ENCODE measurements at places on chromosomes 3 and 15.
A peak's percentile ranks its signal among the peaks of the same experiment; 100 is the strongest.

- DNase-seq: no peak
Measured at GRCh38 chr15:80182611-80183261, 29.9 kb downstream of the FAH start.

DNA sequence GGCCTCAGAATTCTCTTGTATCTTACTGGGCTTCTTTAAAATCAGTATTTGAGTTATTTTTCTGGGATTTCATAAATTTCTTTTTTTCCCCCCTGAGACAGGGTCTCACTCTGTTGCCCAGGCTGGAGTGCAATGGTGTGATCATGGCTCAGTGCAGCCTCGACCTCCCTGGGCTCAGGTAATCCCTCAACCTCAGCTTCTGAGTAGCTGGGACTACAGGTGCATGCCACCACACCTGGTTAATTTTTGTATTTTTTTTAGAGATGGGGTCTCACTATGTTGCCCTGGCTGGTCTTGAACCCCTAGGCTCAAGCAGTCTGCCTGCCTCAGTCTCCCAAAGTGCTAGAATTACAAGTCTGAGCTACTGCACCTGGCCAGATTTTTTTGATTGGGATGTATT, 43.5 kb downstream of the NCK1 start:
- DNase-seq: no peak

GRCh38 chr15:39756806-39757522, 25.7 kb downstream of the FSIP1 start:
- DNase-seq: no peak

- no peak for DNase-seq
Measured at GRCh38 chr3:170864525-170865208, 5.3 kb downstream of the RPL22L1 start.

- DNase-seq: no peak
Measured at GRCh38 chr15:33425142-33425541, 114.4 kb downstream of the RYR3 start.

GRCh38 chr3:72887705-72888545, at the start of gene GXYLT2:
TSS of gene GXYLT2 (plus strand) at chr3:72888046. CDS start at chr3:72888234, 188 bp downstream.
- DNase-seq: no peak

DNA sequence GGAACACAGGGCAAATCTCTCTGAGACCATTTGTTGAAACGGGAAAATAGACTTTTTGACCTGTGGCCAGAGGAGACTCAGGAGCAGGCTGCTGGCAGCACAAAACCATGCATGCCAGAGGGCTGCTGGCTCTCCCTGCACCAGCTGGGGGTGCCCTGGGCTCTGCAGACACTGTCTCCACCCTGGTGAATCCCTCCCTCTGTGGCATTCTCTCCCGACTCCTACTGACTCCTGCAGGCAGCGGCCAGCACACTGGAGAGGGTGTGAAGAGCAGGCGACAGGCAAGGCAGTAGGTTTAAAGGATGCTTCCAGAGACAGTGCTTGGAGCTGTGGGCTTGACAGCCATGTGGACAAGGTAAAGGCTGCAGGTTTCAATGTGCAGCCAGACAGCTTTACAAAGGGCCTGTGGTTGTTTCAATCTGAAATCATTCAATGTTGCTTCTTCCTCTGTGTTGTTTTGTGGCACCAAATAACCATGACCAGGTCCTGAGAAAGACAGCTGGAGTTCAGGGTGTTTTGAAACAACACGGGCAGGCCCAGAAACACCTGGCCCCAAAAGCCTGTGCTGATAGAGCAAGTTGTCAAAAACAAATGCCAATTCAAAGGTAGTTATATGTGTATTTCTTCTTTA, 431.0 kb upstream of the ATP10A start:
- DNase-seq: no peak

GRCh38 chr3:170599091-170599490, 13.2 kb upstream of the SLC7A14 start:
- no peak for DNase-seq

DNA sequence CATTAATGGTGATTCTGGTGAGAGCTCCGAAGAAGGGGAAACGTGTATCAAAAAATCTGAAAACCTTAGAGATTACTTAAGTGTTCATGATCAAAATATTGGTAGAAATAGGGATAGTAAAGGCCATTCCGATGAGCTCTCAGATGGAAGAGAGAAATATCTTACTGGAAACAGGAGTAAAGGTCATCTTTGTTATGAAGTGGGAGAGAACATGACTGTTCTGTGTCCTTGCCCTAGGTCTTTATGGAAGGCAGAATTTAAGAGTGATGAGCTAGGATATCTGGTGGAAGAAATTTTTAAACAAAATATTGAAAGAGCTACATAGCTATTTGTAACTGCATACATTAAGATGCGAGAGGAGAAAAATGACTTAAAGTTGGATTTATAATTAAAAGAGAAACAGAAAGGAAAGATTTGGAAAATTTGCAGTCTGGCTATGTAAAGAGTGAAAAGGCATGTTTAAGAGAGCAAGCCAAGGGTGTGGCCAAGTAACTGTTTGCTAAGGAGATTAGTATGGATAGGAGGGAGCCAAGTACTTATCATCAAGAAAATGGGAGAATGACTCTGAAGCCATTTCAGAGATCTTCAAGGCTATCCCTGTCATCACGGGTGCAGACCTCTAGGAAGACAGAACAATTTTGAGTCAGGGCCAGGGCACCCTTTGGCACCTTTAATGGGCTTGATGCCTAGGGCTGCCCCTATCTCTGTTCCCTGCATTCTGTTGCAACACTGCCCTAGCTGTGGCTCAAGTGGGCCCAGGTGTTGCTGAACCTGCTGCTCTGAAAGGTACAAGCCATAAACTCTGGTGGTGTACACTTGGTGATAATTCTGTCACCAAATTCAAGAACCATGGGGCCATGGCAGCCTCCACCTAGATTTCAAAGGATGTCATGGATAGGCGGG, 27.3 kb downstream of the SLMAP start:
- no peak for DNase-seq

GRCh38 chr15:69652751-69653305, 200.2 kb downstream of the RPLP1 start:
- no peak for DNase-seq

GRCh38 chr3:147890114-147890513, 480.9 kb downstream of the ZIC1 start:
- DNase-seq: no peak

DNA sequence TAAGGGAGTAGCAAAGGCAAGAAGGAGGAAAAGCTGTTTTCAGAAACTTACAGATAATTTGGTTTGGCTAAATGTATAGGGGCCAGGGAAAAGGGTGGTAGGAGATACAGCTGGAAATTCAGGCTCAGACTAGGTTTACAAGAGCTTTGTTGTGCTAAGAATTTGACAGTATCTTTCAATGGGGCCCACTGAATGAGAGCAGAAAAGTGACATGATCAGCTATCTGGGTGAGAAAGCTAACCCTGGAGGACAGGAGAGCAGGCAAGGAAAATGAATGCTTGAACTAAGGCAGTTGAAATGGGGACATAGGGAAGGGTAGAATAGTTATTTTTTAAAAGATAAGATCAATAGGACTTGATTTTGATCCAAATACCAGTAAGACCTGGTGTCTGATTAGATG, 2.8 kb upstream of the EIF4G1 start:
- DNase-seq: no peak

DNA sequence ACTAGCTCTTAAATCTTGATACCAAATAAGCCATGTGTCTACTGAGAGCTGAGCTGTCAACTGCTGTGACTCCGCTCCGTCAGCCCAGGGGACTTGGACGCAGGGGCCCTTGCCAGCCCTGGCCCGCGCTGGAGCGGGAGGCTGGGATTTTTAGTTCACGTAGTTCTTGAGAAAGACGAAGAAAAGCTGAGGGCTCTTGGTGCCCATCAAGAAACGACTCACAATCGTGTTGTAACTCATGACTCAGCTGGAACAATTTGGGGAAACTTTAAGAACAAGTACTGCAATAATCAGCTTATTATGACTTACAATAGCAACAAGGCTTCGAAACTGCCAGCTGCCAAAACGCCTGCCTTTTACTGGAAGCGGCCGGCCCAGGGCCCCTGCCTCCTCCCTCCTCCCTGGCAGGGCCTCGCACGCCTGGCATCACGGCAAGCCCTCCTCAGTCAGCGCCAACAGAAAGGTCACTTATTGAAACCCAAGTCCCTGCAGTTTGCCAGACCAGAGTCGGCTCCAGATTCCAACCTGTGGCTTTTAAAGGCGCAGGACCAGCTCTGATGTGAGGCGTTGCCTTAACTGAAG, 60.3 kb downstream of the RGMA start:
- DNase-seq: no peak

DNA sequence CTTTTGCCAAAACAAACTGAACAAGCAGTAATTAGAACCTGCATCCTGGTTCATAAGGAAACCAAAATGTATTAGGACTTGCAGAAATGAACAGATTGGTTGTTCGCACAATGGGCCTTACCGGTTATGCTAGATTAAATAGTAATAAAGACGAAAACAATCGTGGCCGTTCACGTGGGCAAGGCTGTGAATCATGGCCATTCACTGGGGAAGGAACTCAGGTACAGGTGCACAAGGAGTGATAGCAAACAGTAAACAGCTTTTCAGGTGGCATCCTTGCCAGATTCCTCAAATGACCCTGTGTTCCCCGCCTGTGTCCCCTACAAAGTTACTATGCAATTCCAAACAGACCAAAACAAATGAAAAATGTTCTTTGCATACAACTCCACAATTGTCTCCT, 8.2 kb downstream of the LRIG1 start:
- no peak for DNase-seq

DNA sequence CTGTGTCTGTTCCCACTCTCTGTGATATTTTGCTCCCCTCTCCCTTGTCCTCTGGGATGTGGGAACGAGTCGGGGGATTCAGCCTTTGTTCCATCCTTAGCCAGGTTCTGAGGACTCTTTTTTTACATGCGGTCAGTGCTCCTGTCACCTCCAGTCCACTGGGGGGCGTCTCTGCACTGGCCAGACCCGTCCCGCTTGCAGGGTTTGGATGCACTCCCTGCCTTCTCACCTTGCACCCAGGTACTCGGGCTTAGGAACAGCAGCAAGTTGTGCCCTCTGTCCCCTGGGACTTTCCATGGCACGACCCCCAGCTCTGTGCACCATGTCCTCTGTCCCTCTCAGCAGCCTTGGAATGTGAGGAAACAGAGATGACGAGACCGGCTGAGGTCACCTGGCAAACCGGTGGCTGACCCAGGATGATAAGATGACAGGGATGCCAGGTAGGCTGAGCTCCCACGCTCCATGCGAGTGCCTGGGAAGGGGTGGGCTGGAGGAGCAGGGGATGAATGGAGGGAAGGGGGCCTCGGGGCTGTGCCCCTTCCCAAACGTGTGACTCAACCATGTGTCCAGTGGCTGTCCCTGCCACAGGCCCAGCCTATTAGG, 27.3 kb upstream of the FGD5 start:
- DNase-seq: peak; percentile 9

DNA sequence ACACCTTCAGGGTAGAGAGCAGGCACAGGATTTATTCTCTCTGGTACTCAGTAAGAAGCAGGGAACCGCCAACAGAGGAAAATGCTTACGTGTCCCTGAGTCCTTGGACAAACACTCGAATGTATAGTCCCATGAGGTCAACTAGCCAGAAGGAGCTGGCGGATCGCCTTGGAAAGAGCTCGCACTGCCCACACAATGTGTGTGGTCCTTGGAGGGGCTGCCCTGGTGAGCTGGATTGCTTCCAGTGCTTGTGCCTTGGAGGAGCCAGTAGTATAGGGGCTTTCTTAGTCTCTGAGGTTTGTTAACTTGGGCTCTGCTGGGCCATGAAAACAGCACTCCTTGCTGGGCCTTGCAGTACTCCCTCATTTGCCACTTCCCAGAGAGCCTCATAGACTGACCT, 40.7 kb upstream of the VILL start:
- no peak for DNase-seq

GRCh38 chr15:101657171-101657570, 5.0 kb upstream of the TM2D3 start:
- no peak for DNase-seq

DNA sequence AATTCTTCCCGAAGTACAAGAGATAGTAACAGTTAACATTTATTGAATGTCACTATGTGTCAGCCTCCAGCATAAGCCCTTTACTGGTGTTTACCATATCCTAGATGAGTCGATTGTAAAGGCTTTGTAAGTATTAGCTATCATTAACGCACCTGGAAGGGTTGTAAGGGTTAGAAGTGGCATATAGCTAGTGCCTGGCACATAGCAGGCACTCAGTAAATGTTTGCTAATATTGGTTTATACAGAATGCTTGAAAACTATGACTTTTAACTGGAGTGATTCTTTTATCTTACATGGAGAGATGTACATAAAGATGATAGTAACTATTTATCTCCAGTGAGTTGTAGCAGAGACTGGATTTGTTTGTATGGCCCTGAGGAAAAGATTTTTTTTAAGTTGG, 46.3 kb upstream of the ATP11B start:
- DNase-seq: no peak

GRCh38 chr15:76451540-76451939, 115.0 kb downstream of the ISL2 start:
- DNase-seq: no peak

DNA sequence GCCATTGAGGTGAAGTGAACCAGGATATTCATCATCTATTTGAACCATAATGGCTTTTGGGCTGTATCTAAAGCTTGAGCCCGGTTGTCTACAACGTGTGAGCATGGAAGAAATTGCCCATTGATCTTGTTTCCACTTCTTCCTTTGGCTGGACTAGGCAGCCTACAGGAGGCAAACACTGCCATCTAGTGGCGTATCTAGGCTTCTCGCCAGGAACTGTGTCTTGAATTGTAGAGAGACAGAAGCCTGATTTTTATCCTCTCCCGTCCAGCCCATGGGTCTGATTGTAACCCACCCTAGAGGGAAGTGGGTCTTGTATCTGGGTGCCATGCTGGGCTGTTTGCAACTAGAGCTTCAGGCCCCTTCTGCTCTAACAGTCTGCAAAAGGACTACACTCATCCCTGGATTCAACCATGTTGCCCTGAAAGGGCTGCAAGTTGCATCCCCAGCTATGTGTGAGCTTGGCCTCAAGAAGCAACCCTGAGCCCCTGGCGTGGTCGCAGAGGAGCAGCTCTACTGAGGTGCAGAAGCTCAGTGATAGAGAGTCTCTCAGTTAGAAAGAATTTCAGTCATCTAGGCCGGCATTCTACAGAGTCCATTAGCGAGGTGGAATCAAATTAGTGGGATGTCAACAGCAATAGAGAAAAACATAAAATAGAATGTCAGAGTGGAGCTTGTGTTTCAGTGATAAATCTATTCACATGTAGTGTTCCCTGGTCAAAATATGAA, 170.2 kb upstream of the UMPS start:
- peak; percentile 30 for DNase-seq

GRCh38 chr3:18751514-18751913, 326.4 kb upstream of the SATB1 start:
- no peak for DNase-seq

DNA sequence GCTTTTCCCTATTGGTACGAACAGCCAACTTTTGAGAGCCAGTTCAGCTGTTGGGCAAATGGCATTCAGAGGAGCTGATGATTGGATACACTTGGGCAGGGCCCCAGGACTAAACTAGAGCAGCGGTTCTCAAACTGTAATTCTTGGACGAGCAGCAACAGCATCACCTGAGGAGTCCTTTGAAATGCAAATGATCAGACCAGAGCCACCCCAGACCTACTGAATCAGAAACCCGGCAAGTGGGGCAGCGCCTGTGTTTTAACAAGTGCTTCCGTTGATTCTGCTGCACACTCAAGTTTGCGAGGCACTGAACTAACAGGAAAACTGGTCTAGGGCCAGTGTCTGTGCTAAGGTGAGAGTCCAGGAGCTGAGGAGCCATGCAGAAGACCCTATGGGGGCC, 239.7 kb downstream of the UACA start:
- DNase-seq: no peak

- no peak for DNase-seq
Measured at GRCh38 chr3:68210635-68211034, 556.2 kb upstream of the SUCLG2 start.
